Breast epithelium (tissue), 4 donors: ENCODE measurements at places on chromosomes 5 and 9. TPM values are rescaled to one million over a fixed set of nuclear protein-coding genes. Genes with fewer than 3 reads are reported as not detected.
A peak's percentile ranks its signal among the peaks of the same experiment; 100 is the strongest.

- no peak overlapping the region for H3K4me3 ChIP-seq
- no peaks in the 10 kb centered on the region for H3K36me3 ChIP-seq
- no peak for DNase-seq
- H3K27ac ChIP-seq = no peak overlapping the region
- no peaks in the 10 kb centered on the region for H3K27me3 ChIP-seq
Observed at GRCh38 chr5:147690595-147690994, 91.9 kb downstream of the JAKMIP2 start.

MOB3B gene
- total RNA-seq = 12.8 TPM

GRCh38 chr5:159202151-159202550, 7.2 kb downstream of the RNF145 start:
- no peaks in the 10 kb centered on the region for H3K36me3 ChIP-seq
- H3K27me3 ChIP-seq = no peaks in the 10 kb centered on the region
- H3K27ac ChIP-seq = no peak overlapping the region
- H3K4me3 ChIP-seq = no peak overlapping the region
- peaks cover 9% of the 10 kb centered on the region for H3K4me1 ChIP-seq

DNA sequence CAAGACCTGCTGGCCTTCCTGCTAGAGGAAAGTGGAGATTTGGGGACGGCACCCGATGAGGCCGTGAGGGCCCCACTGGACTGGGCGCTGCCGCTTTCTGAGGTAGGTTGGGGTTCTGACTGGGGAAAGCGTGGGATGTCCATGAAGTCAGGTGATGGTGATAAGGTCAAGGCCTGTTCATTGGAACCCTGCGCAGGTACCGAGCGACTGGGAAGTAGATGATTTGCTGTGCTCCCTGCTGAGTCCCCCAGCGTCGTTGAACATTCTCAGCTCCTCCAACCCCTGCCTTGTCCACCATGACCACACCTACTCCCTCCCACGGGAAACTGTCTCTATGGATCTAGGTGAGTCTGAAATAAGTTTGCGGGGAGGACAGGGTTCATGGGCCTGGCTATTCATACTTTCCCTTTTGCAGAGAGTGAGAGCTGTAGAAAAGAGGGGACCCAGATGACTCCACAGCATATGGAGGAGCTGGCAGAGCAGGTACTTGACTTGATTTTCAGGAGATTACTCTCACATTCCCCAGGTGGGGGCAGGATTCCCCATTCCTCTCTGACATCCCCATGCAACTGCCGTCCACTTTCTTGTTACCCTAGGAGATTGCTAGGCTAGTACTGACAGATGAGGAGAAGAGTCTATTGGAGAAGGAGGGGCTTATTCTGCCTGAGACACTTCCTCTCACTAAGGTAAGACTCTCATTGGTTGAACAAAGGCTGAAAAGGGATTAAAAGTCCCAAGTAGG, 505 bp downstream of the CREB3 start:
- H3K4me1 ChIP-seq = peaks cover 21% of the 10 kb centered on the region
- H3K27ac ChIP-seq = peak overlapping the region; percentile 98
- no peak for DNase-seq
- H3K36me3 ChIP-seq = peaks cover 3% of the 10 kb centered on the region

DNA sequence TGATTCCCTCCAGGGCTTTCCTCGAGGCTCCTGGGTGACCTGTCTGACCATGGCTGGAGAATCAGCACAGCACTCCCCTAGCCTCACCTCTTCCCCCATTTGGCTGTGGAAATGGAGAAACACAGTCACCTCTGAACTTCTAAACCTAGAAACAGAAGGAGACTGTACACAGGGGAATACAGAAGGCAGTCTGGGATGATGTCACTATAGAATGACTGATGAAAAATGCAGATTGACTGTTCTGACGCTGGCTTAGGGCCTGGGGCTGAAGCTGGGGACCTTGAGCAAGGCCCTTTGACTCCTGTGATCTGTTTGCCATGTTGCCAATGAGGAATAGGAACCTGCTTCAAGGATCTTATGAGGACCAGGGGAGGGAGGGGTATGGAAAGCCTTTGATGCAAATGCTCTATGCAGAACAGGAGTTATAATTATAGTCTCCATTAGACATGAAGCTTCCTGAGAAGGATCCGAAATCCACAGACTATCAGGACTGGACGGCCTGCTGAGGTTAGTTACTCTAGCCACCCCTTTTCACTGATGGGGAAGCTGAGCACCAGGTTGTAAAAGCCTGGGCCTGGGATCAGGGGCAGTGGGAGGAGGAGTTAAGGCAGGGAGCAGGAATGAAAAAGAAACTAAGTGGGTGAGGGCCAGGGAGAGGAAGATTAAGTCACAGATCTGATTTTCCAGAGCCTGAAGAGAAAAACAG, 24.4 kb upstream of the ANXA6 start:
- no peak overlapping the region for H3K4me3 ChIP-seq
- no peak overlapping the region for H3K27ac ChIP-seq
- DNase-seq = no peak
- no peaks in the 10 kb centered on the region for H3K4me1 ChIP-seq

TAS2R1 gene
- total RNA-seq = not detected

- no peaks in the 10 kb centered on the region for H3K27me3 ChIP-seq
- no peak overlapping the region for H3K27ac ChIP-seq
- no peak for DNase-seq
- no peak overlapping the region for H3K4me3 ChIP-seq
Observed at GRCh38 chr9:137689745-137690529, 71.1 kb downstream of the EHMT1 start.

DNA sequence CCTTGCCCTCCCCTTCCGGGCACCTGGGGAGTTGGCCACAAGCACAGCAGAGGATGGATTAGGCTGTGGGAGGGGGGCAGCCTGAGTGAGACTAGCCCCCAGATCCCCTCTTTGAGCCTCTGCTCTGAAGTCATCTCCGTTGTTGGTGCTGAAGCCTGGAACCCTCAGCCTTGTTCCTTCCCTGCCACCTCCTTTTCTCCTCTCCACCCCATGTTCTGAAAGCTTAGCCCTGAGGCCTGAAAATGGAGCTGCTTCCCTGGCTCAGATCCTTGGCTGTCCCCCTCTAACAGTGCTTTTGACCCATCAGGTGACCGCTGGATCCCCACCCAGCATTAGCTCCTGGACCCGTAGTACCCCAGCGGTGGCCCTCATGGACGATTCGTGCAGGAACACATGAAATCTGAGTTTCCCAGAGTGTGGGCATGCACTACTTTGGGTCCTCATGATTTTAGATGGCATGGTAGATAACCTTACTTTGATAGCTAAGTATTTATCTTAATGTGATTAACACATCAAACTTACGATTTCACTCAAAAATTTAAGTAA, 21.6 kb upstream of the ANGPTL2 start:
- no peaks in the 10 kb centered on the region for H3K27me3 ChIP-seq
- H3K27ac ChIP-seq = no peak overlapping the region
- no peaks in the 10 kb centered on the region for H3K36me3 ChIP-seq

DNA sequence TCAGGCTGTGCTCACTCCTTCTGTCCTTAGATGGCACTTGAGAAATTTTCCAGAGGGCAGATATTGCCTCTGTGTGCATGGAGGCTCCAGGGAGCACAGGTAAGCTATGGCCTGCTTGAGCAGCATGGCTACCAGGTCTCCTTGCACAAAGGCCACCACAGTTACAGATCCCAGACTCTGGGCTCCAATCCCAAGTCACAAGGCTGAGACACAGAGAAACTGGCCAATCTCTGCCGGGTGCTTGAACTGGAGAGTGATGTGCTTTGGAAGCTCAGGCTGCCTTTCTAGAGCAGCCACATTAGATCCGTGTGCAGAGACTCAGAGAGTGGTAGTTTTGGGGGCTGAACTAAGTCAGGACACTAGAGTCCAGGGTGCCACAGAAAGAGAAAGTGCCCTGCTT, 145.7 kb downstream of the SEMA6A start:
- H3K4me3 ChIP-seq = no peak overlapping the region
- no peak overlapping the region for H3K27ac ChIP-seq
- H3K36me3 ChIP-seq = no peaks in the 10 kb centered on the region
- no peaks in the 10 kb centered on the region for H3K27me3 ChIP-seq
- no peaks in the 10 kb centered on the region for H3K4me1 ChIP-seq

DNA sequence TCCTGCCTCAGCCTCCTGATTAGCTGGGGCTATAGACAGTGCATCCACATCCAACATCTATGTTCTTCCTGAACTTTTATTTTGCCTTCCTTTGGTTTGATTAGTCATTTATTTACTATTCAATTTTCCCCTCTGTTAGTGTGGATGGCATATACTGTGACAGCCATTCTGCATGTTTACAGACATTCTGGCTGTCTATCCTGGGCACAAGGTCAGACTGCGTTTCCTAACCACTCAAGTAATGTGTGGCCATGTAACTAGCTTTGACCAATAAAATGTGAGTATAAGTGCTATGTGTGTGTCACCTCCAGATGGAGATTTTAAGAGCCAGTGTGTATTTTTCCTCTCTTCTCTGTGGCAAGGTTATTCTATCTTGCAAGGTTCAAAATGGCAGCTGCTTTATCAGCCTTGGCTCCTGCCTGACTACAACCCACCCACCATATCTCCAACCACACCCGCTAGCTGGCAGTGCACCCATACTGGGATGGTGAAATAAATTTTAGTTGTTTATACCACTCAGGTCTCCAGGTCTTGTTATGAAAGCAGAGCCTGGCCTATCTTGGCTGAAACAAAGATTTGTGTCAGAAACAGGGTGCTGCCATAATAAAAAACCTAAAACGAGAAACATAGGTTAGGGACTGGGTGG, 32.2 kb downstream of the PDE6A start:
- H3K27me3 ChIP-seq = no peaks in the 10 kb centered on the region
- H3K36me3 ChIP-seq = no peaks in the 10 kb centered on the region
- H3K4me1 ChIP-seq = no peaks in the 10 kb centered on the region
- no peak overlapping the region for H3K4me3 ChIP-seq

TAF11L7 gene
- total RNA-seq = not detected

- no peak for DNase-seq
- H3K27me3 ChIP-seq = no peaks in the 10 kb centered on the region
- no peaks in the 10 kb centered on the region for H3K36me3 ChIP-seq
- peak overlapping the region; percentile 95 for H3K27ac ChIP-seq
Observed at GRCh38 chr9:14348373-14349145, 34.6 kb upstream of the NFIB start.

PLAC8L1 gene
- total RNA-seq = not detected

DNA sequence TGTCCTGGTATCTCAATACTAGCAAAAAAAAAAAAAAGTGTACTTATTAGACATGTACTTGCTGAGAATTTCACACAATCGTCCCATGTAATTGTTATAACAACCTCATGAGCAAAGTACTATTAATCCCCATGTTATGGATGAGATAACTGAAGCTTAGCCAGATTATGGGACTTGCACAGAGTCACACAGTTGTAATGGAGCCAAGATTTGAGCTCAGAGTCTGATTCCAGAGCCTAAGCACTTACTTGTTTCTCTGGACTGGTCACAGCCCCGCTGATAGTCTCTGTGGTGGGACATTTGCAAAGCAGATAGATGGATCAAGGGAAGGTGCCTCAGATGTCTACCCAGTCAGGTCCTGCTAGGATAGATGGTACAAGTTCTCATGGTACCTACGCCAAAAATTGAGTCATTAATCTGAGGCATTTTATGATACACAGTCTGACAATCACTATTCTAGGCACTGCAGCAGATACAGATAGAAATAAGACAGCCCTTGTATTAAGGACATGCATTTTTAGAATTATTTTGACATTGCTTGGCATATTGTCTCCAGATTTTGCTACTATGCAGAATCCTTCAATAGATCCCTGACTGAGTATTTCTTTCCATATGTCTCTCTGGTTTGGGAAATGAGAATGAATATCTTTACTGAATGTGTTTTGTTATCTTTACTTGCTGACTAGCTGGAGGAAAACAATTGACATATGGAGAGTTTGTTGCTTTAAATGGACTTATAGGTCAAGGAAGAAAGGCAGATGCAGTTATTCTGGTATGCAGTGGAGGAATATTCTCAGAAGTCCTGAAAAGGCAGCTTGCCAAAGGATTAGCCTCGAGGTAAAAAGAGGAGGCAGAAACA, 149.5 kb downstream of the ADAMTSL1 start:
- H3K27ac ChIP-seq = no peak overlapping the region
- no peaks in the 10 kb centered on the region for H3K36me3 ChIP-seq
- DNase-seq = no peak
- no peak overlapping the region for H3K4me3 ChIP-seq

- no peaks in the 10 kb centered on the region for H3K27me3 ChIP-seq
- peak overlapping the region; percentile 25 for H3K27ac ChIP-seq
- no peaks in the 10 kb centered on the region for H3K4me1 ChIP-seq
Observed at GRCh38 chr5:154395407-154396106, 50.2 kb upstream of the SAP30L start.

GRCh38 chr9:34259315-34259714, 69.8 kb downstream of the KIF24 start:
- no peaks in the 10 kb centered on the region for H3K27me3 ChIP-seq
- no peak overlapping the region for H3K27ac ChIP-seq
- H3K36me3 ChIP-seq = no peaks in the 10 kb centered on the region
- peaks cover 3% of the 10 kb centered on the region for H3K4me1 ChIP-seq
- H3K4me3 ChIP-seq = no peak overlapping the region
- no peak for DNase-seq

DNA sequence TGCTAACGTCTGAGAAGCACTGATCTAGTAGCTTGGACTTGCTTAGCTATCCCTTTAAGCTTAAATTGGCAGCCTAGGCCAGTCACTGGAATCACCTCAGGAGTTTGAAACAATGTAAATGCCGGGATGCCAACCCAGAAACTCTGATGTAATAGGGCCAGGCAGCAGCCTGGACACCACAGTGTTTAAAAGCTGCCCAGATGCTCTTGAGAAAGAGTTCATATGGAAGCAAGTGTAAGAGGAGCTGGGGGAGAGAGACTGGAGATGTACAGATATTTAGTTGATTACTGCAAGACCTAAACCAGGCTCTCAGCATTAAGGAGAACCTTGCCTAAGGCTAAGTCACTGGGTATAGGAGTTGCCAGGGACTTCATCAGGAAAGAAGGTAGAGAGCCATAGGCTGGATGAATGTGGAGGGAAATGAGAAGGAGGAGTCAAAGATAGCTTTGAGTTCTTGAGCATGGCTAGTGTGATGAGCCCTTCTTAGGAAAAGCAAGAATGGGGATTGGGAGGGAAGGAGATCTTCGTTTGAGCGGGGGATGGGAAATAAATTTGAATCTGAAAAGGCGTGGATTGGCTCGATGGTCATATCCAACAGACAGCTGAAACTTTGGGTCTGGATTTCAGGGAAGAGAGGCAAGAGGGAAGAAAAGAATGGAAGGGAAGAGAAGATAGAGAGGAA, 392.9 kb upstream of the WWC1 start:
- H3K27me3 ChIP-seq = no peaks in the 10 kb centered on the region
- H3K4me1 ChIP-seq = no peaks in the 10 kb centered on the region
- no peak overlapping the region for H3K4me3 ChIP-seq

DNA sequence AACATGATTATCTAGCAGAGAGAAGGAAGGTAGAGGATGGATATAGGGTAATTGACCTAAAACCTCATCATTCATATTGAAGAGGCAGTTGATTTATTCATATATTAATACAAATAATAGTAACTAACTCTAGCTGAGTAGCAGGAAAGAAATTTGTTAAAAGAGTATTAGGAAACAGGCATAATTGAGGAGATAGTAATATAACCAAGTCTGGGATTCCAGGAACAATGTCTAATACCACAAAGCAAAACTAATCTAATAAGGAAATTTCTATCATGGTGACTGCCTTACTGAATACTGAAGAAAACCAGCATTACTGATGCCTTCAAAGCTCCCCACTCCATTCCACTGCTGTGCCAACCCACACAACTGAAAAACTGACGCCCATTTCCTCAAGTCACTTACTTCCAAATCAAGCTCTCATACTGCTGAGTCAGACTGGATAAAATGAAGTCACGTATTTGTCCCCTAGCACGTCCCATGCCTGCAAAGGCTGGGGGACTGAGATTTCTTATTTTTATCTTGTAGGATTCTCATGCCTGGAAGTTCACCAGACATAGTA, 153.9 kb downstream of the SMC2 start:
- no peaks in the 10 kb centered on the region for H3K27me3 ChIP-seq
- DNase-seq = no peak
- H3K27ac ChIP-seq = no peak overlapping the region
- no peaks in the 10 kb centered on the region for H3K4me1 ChIP-seq
- H3K36me3 ChIP-seq = no peaks in the 10 kb centered on the region
- no peak overlapping the region for H3K4me3 ChIP-seq

PTPA gene
- 34.2 TPM for total RNA-seq

KIF3A gene
- 11.5 TPM for total RNA-seq
